ENCODE measurements at places on chromosomes 7 and 10.

DNA sequence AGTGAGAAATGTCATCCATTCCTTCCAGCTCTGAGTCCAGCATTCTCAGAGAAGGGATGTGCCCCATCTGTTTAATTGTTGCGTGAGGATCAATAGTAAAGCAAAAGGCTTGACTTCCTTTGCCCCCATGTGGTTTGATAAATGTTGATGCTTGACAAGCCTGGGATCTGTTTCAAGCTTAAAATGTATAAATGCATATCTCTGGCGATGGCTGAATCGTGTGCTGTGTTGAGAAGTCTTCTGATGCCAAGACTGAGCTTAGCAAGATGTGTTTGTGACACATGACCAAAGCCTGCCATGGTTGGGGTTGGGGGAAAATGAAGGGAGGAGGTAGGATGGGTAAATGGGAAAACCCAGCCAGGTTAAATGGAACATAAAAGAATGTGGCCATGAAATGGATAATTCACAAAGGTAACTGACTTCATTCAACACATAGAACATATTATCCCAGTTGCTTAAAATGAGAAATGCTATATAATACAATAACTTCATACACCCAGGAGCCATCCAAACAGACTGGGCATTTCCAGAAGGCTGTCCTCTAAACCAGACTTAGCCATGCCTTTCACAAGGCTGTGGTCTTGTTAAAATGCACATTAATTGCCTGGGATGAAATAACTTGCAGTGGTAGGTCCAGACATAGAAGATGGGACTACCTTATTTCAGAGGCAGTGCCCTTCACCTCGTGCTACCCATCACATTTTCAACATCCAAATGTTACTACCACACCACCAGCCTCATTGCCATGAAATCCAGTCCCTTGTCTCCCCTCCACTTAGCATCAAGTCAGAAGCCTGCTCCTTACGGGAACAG is 147.3 kb upstream of the PDE1C start:
- no peak for DNase-seq

DNA sequence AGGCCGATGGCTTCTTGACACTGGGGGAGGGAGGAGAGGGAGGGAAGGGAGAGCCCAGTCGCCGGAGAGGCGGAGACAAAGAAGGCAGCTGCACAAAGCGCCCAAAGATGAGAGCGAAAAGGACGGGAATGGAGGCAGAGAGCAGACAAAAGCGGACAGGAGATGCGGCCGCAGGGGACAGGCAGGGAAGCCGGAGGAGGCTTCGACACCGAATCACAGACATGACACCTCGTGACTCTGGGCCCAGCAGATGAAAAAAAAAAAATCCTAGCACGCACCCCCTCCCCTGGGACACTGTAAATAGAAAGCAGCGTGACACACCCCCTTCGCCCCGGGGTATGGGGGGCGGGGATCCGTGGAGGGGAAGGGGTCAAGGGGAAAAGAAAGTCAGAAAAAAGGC is 976 bp downstream of the NAT16 start:
- no peak for DNase-seq

GRCh38 chr7:47807756-47808155 is 140.5 kb downstream of the PKD1L1 start:
- no peak for DNase-seq

GRCh38 chr10:86899132-86899531 is 58.3 kb downstream of the MMRN2 start:
- DNase-seq = no peak

DNA sequence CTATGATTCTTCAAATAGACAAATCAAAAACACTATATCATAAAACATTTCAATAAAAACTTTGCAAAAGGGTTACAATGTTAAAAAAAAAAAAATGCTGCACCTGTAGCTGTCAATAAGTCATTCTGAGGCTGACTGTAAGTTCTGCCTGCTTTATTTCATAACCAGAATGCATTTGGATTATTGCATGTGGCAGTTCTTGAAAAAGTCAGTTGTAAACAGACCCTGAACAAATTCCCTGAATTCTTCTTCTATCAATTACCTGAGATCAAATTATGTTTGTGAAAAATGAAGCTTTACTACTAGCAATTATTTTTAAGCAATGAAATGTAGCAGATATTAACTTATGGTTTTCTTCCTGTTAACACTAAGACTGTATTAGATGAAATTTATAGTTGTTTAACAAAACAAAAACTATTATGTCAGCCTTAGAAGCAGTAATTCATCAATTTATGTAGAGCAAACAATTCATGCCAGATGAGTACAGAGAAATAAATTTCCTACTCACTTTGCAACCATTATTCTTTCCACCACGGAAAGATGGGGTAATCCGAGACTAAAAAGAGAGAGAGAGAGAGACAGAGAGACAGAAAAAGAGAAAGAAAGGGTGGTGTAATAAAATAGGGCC is 107.8 kb downstream of the SFMBT2 start:
- no peak for DNase-seq

- peak; percentile 88 for DNase-seq
These were observed 61.0 kb downstream of the CREB3L2 start for GRCh38 chr7:137940656-137941518.

- DNase-seq = no peak
These were observed 194.7 kb downstream of the SNX13 start for GRCh38 chr7:17745610-17746009.
